Activated T-helper 1 cell treated with anti-CD3 and anti-CD28 coated beads, Interleukin-12 subunit alpha, Interleukin-12 subunit beta, Interleukin-2, Interleukin-4 antibody, amounts not matched to agents 30 ng/mL and 10 ng/mL and 1 ng/mL, durations not matched to agents 14 hours and 24 hours and 36 hours (primary cell): ENCODE measurements at places on chromosomes 1 and 21.

DNA sequence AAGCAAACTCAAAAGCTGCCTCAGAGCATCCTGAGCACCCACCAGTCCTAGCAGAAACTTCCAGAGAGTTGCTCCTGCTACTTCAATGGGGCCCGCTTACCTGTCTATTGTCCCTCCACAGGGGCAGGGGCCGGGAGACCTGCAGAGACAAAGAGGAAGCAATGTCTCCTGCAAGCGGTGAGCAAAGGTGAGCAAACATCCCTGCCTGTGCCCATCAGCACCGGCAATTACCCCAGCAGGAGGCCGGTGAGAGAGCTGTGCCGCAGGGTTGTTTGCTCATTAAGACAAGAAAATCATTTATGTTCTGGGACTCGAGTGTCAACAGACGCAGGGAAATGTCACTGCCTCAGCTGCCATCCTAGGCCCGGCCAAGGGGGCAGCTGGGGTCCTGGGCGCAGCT is 53.8 kb upstream of the TARDBP start:
- no peak for DNase-seq

- no peak for DNase-seq
Observed at GRCh38 chr1:179976970-179977651, 22.5 kb downstream of the CEP350 start.

- DNase-seq = no peak
Observed at GRCh38 chr1:214004014-214004413, 16.2 kb downstream of the PROX1 start.

DNA sequence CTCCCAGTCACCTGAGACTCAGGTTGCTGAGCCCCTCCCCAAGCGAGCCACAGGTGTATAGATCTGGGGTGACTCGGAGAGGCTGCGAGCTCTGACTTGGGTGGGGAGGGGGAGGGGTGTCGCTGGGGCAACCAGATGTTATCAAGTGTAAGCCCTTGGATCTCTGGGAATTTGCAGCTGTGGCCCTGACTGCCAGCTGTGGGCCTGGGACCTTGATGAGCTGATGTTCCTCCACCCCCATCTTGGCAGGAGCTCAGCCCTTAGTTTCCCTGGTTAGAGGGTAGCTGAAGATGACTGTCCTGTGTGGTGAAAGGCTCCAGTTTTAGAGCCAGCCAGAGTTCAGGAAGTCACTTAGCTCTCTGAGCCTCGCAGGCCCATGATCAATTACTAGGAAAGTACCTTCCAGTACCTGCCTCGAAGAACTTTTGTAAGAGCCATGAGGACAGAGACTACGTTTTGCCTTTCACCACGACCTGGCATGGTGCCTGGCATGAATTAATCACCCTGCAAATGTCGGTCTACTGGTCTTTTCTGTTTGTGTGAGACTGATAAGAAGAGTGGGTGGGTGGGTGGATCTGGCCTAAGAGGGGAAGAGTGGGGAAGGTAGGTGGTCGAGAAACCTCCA is 55.8 kb downstream of the YARS1 start:
- DNase-seq = no peak

DNA sequence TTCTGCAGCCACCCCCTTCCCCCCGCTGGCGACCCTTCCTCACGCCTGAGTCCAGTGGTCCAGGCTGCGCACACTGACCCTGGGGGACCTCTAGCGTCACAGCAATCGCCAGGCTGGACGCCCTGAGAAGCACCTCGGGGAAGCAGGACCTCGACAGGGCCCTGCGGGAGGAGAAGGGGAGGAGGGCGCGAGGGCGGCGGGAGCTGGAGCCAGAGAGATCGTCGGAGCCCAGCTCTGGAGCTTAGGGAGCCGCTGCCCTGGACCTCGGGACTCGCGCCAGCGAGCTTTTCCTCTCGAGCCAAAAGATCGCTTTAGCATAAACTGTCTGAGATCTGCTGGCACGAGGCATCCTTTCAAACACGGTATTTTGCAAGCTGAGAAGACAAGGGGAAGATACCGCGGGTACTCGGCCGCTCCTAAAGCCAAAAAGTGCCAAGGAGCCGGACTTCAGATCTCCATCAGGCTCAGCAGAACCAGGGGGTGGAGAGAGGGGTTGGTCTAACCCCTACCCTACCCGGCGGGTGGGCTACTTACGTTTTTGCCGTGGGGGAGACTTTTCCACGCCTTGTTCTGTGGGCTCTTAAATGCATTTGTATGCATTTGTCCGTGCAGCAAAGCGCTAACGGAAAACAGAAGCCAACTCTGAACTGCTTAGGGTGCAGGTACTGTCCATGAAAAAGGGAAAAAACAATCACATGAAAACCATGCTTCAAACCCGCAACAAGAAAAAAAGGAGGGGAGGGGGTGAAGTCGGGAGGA is 586 bp downstream of the COL24A1 start:
- DNase-seq = no peak

GRCh38 chr1:184287001-184287400 is 99.8 kb upstream of the C1orf21 start:
- no peak for DNase-seq

GRCh38 chr1:90902672-90903071 is 119.2 kb downstream of the ZNF644 start:
- no peak for DNase-seq

DNA sequence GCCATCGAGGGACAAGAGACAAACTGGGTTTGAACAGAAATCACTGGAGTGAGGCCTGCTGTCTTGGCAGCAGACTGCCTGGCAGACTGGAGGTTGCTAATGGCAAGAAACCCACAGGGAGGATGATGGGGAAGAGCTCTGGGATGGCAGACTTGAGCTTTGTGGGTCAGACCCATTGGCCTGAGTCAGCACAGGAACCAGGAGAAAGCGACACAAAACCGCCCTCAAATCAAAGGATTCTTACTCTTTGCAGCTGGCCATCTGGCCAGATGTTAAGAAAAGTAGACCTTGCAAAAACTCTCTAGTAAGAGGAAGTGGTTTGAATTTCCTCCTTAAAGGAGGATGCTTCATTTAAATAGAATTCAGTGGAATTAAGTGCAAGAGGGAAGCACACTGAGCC is 195.2 kb upstream of the JUN start:
- DNase-seq = no peak

DNA sequence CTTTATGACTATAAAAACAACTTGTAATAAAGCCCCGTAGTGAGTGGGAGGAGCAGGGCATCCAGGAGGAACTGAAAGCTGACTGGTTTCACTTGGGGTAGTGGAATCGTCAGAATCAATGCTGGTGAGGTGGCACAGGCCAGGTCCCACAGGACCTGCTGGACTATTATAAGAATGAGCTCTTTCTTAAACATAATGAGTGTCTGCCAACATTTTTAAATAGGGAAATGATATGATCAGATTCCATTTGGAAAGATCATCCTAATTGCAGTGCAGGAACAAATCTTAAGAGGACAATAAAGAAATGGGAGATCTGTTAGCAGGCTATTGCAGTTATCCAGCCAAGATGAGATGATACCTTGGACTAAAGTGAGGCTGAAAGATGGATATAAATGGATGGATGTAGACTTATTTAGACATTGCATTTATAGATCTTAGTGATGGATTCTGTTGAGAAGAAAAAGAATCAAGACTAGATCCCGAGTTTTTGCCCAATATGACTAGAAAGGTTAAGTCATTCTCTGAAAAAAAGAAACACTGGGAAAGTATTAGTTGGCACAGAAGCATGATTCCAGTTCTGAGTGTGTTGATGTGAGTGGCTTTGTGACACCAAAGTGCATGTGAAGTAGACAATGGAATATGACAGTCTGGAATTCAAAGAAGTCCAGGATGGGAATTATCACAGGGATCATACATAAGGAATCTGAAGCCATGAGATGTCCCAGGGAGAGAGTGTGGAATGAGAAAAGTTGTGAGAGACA is 153.3 kb upstream of the SGIP1 start:
- DNase-seq = no peak

- no peak for DNase-seq
Observed at GRCh38 chr1:92299477-92300150, 755 bp downstream of the RPAP2 start.

DNA sequence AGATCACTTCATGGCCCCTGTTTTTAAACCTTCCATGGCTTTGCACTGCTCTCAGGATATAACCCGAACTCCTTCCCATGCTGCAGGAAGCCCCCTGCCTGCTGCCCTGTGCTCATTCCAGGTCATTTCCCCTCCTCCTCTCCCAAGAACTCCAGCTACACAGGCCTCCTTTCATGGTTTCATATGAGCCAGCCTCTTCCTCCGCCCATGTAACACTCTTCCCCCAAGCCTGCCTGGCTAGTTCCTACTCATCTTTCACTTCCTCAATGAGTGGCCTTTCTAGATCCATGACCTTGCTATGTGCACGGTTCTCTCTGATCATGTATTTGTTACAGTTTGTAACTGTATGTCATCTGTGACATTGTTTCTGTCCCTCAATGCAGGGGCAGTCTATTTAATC is 3.1 kb upstream of the NCF2 start:
- no peak for DNase-seq

- DNase-seq = no peak
Observed at GRCh38 chr1:91693557-91693956, 192.4 kb downstream of the TGFBR3 start.

GRCh38 chr1:87959236-87959635 is 630.6 kb downstream of the LMO4 start:
- DNase-seq = no peak

DNA sequence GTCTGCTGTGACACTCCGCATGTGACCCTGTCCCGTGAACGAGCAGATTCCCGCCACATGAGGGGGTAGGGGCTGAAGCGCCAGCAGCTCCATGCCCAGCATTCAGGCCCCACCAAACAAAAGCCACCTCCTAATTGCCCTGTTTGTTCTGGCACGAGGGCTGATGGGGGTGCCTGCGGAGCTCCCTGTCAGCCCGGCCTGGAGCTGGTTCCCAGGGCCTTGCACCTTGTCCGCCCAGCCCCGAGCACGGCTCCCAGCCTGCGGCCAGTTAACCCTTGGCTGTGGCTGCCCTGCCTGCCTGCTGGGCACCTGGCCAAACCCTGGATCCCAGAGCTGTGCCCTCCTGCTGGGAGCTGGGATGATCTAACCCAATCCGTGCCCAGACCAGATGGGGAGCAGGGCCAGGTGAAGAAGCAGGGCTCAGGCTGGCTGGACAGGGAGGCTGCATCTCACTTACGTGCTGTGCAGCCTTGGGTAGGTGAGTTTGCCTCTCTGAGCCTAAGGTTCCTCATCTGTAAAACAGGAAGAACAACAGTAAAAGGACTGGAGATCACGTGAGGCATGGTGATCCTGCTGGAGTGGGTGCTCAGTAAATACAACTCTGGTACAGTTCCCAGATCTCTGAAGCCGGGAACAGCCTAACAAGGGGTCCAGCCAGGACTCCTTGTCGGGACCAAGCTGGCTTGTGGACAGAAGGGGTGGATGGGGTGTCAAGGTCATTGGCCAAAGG is 110.9 kb upstream of the IFFO2 start:
- DNase-seq = no peak

DNA sequence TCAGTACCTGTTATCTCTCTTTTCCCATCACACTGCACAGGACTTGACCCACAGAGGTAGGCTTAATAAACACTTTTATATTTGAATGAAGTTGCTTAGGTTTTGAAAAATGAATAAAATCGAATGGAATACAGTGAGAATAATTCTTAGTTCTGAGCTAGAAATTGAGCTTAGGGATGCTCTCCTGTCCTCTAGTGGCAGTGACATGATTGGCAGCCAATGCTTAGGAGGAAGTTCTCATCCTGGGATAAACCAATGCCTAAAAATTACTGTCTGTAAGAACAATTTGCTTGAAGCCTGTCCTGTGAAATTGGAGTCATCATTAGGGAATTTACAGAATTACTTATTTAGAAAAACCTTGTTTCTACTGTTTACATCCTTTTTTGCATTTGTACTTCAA is 21.3 kb upstream of the CYP4X1 start:
- no peak for DNase-seq

- no peak for DNase-seq
Observed at GRCh38 chr1:229104654-229105053, 166.3 kb upstream of the RAB4A start.

DNA sequence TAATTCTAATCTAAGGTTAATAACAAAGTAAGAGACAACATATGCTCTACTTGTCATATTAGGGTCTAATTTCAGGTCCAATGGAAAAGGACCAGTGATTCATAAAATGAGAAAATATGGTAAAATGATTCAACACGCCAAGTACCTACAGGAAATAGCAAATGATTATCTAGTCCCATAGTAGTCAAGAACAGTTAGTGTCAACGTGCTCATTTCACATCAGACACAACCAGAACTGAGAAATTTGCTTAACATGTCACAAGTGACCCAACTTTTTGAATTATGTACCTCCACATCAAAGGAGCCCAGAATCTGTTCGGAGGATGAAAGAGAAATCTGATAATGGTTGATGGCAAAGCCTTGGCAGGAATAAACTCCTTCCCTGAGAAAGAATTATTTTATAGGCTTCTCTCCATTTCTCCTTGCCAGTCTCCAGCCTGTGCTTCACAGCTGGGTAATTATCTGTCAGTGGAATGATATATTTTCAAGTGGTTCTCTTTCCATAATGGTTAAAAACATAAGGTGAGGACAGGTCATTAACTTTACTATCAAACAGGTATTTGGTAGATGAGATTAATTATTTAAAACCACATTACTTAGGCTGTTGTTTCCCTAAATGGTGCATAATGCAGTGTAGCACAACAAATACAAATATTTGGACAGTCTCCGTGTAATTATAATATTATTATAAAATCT is 83.2 kb downstream of the APP start:
- DNase-seq = no peak

- no peak for DNase-seq
Observed at GRCh38 chr1:217139513-217139912, 416.3 kb upstream of the ESRRG start.

DNA sequence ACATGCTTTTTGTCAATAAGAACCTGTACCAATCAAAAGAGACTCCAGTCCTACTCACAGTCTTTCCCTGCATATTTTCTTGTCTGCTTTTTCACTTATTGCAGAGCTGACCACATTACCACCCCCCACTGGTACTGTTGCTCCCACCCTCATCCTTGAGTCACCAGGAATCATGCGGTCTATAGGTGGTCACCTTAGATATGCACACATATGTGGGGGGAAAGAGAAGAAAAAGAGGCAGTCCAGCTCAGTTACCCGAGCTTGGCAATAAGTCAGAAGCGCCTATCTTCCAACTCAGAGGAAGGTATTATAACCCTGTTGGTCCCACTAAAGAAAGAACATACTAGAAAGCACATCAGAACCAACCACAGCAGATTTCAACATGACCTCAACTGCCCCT is 119.2 kb downstream of the SMYD2 start:
- DNase-seq = no peak

- no peak for DNase-seq
Observed at GRCh38 chr21:27761623-27762022, 794.7 kb upstream of the ADAMTS5 start.

- DNase-seq = no peak
Observed at GRCh38 chr1:76142771-76143540, 68.4 kb downstream of the ST6GALNAC3 start.

DNA sequence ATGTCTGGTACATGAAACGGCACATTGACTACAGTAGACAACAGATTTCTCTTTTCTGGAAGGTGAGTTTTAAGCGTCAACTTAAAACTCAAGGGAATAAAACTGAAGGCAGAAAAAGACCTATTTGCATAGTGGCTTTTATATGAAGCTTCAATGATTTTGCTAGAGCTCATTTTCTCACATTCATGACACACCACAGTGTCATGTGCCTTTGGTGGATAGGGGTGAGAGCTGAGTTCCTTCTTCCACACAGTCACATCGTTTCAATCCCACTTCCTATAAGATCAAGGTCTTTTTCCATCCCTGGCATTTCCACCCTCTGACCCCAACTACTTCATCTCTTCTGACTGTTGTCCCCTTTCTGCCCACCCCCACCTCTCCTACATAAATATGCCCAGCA is 31.0 kb downstream of the IL12RB2 start:
- no peak for DNase-seq
